ENCODE measurements at places on chromosomes 11 and 22.

DNA sequence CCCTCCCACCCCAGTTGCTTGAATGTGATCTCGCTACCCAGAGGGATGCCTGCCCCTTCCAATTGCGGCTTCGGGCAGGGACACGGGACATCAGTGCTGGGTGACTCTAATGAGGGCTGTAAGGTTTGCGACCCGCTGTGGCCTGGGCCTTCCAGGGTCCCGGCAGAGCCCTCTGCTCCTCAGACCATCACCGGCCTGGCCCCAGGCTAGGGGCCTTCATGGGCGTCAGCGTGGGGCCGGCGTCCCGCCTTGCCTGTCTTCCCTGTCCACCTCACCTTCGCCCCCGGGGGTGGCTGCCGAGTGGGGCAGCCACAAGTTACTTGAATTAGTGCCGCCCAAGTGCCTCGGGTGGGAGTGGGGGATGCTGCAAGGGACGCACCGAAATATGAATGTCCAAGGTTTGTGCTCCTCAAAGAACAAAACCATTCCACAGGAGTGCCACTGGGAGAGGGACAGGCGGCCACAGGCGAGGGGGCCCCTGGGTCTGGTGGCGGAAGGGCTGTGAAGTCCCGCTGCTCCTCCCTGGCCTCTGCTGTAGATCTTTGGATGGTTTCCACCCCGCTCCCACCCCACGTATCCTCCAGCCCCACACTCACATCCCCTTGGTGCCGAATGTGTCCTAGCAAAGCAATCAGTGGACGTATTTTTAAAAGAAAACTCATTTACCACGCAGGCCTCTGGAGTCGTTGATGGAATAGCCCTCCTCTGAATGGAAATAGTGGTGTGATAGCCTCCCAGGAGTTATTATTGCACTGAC lies 317.1 kb downstream of the NTM start:
- DNase-seq = no peak

- no peak for DNase-seq
Measured at GRCh38 chr22:49040111-49040510, 787.6 kb downstream of the BRD1 start.

- DNase-seq = no peak
Measured at GRCh38 chr22:28894807-28895206, 11.4 kb downstream of the ZNRF3 start.

GRCh38 chr11:18775492-18776292 lies 15.9 kb downstream of the PTPN5 start:
- peak; percentile 71 for DNase-seq

DNA sequence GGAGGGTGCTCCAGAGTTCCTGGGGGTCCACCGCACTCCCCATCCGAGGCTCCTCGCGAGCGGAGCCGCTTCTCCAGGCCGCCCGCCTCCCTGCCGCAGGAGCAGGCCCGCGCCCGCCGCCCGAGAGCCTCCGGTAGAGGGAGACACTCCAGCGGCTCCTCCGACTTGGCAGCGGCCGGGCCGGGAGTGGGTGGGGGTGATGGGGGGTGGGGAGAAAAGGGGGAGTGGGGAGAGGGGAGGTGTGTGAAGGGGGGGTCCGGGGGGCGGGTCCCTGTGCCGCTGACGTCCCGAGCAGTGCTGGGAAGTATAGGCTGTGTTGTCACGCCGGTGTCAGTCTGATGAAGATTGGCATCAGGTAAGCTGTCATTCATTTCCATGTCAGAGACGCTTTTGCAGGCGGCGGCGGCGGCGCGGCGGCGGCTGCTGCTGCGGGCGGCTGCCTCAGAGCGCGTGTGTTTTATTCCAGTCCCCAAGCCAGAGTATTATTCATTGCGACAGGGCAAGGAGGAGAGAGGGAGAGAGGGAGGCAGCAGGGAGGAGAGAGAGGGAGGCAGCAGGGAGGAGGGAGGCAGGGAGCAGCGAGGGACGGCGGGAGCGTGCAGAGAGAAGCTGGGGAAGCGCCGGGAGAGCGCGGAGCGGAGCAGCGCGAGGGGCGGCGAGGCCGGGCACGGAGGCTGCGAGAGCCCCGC lies at the start of gene PKNOX2:
PKNOX2 (plus strand) TSS at position 330 of the 689 bp plus-strand sequence. CDS start 186,555 bp downstream, outside the sequence.
- peak; percentile 82 for DNase-seq

- DNase-seq = no peak
Measured at GRCh38 chr11:76239483-76240160, 33.3 kb upstream of the WNT11 start.

DNA sequence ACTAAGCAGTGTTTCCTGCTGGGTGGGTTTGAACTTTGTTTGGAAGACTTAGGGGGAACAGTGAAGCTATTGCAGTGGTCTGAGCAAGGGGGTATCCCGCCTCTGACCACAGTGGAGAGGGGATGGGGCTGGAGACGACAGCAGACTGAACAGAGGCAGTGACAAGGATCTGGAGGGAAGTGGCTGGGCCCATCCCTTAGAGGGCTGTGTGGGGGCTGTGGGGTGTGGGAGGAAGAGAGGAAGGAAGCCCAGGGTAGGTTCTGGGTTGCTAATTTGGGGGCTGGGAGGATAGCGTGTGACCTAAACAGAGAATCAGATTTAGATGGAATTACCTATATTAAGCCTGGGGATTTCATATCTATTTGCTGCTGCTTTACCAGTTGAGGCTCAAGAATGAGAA lies 70.7 kb downstream of the BMAL1 start:
- DNase-seq = no peak

DNA sequence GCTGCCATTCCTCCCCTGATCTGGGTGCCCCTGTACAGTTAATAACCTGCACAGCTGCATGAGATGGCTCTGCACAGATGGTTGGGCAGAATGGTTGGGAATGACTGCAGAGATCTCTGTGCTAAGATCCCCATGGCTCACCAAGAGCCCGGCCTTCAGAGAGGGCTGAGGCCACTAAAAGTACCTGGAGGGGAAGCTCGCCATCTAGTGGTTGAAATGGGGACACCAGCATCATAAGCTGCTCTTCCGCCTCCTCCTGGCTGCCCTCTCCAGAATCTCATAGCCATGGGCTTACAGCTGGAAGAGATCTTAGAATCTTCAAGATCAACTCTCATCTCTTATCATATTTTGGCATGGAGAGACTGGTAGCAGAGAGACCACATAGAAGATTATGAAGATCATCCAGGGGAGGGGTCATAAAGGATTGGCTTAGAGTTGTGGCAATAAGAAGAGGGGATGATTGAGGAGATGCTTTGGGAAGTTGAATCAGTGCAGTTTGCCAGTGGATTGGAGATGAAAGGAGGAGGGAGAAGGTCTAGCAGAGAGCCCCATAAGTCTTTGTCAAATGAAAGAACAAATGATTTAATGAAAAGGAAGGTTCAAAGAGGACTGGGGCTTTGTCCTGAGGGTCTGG lies 22.0 kb upstream of the TLCD5 start:
- peak; percentile 74 for DNase-seq

GRCh38 chr22:49894322-49895054 lies 23.8 kb downstream of the ALG12 start:
- DNase-seq = no peak

DNA sequence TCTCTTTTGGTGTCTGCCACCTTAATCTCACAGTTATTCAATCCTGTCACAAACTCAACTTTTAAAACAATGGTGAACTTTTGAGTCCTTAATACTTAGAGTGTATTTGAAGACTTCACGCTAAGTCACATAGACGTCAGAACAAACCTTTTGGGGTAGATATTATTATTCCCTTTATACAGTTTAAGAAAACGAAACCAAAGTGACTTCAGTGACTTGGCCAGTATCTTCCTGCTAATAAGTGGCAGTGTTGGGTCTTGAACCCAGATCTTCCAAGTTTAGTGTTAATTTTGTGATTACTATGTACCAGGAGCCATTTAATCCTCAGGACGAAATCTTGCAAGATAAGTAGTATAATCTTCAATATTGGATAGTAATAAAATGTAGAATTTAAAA lies 691 bp downstream of the CEP295 start:
- DNase-seq = no peak
